Ovary (tissue), 10 donors: ENCODE measurements at places on chromosomes 6 and 20.
A peak's percentile ranks its signal among the peaks of the same experiment; 100 is the strongest.

- peak; percentile 74 for DNase-seq
Measured at GRCh38 chr6:13303668-13304017, 24.7 kb downstream of the TBC1D7 start.

- DNase-seq: no peak
Measured at GRCh38 chr6:8570256-8570920, 135.0 kb upstream of the SLC35B3 start.

DNA sequence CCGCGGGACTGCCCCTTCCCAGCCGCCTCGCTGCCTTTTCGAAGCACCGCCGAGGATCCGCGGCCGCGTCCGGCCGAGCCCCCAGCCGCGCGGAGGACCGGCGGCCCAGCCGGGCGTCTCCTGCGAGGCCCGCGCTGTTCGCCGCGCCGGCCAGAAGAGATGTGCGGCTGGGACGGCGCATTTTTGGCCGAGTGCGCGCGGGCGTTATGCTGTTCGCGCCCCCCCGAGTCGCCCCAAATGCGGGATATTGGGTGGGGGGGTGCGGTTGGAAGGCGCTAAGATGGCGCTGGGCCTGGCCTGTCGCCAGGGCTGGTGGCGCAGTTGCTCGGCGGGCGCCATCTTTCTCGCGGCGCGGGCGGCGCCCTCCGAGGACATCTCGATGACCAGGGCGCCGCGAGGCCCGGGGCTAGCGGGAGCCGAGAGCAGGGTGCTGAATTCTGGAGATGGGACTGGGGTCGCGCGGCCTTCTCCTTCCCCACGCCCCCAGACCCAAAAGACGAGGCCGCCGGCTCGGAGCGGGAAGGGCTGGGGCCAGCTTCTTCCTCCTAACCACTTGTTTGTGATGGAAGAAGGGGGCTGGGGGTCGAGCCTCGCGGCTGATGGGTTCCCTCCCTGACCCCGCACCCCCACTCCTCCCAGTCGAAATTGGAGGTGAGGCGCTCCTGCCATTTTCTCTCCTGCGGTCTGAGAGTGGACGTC is 1.5 kb downstream of the BICRAL start:
- peak; percentile 91 for DNase-seq

- DNase-seq: no peak
Measured at GRCh38 chr6:145723646-145724045, 11.7 kb downstream of the EPM2A start.

- no peak for DNase-seq
Measured at GRCh38 chr6:159899994-159900745, 9.4 kb downstream of the MAS1 start.

DNA sequence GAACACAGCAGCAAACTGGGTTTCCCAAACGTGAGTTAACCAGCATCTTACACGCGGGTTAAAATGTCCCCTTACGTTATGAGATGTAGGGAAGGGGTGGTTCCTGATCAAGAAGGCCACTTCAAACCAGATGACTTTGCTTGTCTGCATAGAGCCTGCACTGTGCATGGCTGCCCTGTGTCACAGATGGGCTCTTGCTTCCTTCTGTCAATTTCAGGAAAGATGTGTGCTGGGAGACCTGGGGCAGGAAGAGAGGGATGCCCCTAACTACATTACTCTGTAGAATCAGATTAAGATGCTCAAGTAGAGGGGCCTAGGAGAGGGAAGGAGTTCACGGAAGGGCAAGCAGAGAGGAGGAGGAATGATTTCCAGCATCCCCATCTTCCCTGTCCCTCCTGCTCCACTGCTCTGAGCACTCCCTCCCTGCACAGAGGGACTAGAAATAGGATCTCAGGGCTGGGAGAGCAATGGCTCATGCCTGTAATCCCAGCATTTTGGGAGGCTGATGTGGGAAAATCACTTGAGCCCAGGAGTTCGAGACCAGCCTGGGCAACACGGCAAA is 63.5 kb upstream of the ZMYND8 start:
- DNase-seq: no peak

GRCh38 chr6:106460481-106460880 is 100.0 kb downstream of the CRYBG1 start:
- DNase-seq: no peak

DNA sequence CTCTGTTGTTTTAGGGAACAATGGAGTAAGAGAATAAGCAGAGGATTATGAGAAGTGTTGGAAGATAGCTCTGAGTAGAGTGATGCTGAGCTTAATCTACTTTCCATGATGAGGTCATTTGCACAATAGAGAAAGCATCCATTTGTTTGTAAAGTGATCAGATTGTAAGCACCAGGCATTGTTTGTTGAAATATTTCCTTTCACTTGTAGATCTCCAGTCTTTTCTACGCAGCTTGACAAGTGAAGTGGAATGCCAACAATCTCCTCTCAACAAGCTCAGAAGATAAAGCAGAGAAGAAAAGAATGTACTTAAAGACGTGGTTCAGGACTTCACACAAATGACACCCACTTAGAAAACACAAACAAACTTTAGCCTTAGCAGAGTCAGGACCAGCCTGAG is 80.1 kb upstream of the MARCKS start:
- no peak for DNase-seq

DNA sequence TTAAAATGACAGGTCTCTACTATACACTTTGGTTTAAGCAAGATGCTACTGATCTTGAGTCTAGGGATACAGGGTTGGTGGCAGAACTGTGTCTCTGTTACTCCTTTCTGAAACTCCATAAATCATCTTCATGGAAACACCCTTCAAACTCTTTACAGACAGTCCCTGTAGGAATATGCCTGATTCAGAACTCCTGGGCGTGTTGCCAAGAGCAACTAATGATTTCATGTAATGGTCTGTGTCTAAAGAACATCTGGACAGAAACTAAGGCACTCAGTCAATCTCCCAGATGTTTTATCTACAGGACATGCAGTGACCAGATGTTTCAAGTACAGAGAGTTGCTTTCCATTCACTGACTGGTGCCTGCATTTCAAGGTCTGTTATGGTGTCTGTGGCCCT is 464.4 kb upstream of the CHD6 start:
- DNase-seq: no peak

DNA sequence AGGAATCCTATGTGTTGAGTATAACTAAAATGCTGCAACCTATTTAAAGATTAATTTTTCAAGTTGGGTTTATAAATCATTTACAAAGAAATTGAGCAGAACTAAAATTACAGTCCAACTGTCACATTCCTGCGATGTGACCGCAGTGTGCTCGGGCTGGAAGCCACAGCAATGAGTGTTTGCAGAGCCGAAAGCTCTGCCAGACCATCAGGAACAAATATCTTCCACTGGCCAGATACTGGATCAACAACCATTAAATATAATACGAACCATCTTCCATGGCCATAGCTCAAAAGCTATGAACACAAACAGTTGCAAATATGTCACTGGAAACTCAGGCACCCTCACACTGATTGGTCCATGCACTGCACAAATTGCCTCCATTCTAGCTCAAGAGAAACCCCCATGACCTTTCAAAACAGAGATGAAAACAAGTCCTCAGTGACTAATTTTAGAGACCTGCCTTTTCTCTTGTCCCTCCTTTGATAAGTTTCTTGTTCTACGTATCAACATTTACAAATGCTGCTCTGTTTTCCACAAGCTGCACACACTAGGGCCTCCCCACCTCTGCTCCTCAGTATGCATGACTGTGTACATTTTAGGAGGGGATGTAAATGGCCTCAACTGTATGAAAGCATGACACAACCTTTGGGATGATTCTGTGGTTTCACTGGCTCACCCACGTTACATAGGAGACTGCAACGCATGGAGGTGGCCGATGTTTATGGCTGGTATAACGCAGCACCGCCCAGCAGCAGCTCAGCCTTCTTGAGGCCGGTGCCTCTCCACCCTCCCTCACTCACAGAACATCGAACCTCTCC is 171.7 kb downstream of the WDR27 start:
- no peak for DNase-seq
